Pons (tissue), 1 donor: ENCODE measurements at places on chromosomes 11 and 22.

GRCh38 chr11:14422814-14423182, 63.8 kb upstream of the RRAS2 start:
- DNase-seq, result no peak

DNA sequence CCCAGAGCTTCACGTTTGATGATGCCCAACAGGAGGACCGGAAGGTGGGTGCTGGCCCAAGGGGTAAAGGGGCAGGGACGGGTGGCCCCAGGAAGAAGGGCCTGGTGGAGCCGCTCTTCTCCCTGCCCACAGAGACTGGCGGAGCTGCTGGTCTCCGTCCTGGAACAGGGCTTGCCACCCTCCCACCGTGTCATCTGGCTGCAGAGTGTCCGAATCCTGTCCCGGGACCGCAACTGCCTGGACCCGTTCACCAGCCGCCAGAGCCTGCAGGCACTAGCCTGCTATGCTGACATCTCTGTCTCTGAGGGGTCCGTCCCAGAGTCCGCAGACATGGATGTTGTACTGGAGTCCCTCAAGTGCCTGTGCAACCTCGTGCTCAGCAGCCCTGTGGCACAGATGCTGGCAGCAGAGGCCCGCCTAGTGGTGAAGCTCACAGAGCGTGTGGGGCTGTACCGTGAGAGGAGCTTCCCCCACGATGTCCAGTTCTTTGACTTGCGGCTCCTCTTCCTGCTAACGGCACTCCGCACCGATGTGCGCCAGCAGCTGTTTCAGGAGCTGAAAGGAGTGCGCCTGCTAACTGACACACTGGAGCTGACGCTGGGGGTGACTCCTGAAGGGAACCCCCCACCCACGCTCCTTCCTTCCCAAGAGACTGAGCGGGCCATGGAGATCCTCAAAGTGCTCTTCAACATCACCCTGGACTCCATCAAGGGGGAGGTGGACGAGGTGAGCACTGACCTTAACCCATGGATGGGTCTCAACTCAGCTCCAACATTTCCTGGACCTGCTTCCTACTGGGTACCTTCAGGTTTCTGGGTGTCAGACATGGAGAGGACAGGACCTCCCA, 2.0 kb downstream of the RIC8A start:
- DNase-seq, result no peak

- DNase-seq, result no peak
These were observed 56.1 kb downstream of the APOL3 start for GRCh38 chr22:36104435-36104834.

DNA sequence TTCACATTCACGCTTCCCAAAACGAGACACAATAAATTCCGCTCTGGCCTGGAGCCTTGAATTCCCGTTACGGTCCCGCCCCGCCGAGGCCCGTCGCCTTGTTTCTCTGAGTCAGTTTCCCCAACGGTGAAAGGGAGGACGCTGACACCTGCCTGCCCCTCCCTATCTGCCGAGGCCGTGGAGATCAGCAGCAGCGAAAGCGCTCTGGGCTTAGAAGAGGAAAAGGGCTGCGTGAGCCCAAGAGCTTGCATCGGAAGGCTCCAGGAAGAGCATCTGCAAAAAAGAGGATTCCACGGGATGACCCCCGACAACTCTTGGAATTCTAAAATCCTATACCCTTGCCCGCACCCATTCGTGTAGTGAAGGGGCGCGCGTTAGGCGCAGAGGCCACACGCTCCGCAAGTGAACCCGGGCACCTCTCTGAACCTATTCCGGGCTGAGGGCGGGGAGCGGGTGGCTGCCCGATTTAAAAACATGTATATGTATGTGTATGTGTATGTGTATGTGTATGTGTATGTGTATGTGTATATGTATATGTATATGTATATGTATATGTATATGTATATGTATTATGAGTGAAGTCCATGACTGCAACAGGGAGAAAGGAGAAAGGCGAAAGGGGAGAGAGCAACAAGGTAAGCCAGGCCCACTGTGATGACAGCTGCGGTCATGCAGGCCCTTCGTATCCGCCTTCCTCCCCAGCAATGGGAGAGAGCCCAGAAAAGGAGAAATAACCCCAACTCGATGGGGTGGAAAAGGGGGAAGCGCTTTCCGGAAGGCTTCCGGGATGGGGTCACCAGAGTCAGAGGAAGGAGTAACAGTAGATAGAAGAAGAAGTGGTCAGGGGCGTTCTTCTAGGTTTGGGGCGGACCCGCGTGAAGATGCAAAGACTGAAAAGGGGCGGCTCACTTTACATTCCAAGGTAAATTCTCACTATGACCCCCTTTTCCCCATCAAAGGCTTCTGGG, 948 bp upstream of the MRTFA start:
- peak; percentile 37 for DNase-seq

DNA sequence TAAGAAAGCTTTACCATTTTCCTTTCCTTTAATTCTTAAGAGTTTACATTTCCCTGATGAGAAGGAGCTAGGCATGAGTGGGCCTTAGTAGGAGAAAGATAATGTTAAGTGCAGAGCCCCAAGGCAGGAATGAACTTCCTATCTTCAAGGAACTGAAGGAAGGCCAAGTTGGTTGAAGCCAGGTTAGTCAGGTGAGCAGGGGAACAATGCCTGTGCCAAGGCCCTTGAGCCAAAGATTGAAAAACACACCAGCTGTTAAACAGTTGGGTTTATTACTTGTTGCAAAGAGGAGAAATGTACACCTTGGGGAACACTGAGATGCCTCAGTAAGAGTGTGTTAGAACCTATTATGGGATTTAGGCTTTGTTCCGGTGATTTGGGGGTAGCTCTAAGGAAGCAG, 10.0 kb downstream of the CNTF start:
- no peak for DNase-seq
